ENCODE measurements at places on chromosomes 5 and 9.

DNA sequence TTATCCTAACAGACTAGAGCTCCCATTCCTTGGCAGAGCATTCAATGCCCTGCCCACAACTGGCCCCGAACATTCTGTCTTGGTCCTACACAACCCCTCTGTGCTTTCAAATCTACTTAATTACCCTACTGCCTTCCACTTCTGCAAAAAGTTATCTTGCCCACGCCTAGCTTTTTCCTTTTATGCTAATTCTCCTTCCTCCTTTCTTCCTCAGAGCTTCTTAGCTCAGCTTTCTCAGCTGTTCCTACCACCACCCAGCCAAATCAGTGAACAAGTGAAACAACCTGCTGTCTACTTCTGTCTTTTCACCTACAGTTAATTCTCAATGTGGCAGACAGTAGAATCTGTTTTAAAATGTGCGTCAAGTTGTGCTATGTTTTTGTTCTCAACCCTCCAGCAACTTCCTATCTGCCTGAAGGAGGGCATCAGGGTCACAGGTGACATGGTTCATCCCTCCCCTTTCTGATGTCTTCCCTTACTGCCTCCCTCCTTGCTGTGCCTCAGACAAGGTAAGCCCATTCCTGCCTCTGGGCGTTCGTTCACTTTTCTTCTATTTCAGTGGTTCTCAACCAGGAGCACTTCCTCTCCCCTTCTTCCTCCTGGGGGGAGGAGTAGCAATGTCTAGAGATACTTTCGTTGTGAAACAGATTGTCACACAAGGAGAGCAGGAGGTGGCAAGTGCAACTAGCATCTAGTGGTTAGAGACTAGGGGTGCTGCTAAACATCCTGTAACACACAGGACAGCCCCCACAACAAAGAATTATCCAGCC, 1.3 kb upstream of the REEP5 start:
- no peak for DNase-seq

GRCh38 chr9:83200531-83200930, 137.6 kb upstream of the RASEF start:
- no peak for DNase-seq

DNA sequence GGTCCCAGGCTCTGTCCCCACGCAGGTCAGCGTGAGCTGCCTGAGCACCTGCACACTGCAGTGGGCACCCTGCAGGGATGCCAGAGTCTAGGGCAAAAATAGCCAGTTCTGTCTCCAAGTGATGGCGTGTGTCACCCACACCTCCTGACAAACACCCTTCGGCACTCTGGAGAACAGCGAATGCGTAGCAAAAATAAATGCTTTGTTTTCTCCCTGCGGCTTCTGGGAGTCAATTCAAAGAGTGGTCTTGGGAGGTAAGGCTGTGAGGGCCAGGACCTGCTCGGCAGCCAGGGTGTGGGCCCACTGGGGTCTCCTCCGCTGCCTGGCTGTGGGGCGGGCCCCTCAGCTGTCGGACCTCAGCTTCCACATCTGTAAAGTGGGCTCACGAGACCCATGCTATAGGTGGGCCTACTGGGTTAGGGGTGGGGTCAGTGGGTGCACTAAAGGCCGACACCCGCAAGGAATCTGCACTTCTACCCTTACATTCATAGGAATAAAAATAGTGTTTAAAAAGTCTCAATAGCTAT, 37.4 kb downstream of the RASGEF1C start:
- DNase-seq, result no peak

- peak; percentile 68 for DNase-seq
Measured at GRCh38 chr9:114735704-114736103, 53.7 kb upstream of the TEX48 start.

DNA sequence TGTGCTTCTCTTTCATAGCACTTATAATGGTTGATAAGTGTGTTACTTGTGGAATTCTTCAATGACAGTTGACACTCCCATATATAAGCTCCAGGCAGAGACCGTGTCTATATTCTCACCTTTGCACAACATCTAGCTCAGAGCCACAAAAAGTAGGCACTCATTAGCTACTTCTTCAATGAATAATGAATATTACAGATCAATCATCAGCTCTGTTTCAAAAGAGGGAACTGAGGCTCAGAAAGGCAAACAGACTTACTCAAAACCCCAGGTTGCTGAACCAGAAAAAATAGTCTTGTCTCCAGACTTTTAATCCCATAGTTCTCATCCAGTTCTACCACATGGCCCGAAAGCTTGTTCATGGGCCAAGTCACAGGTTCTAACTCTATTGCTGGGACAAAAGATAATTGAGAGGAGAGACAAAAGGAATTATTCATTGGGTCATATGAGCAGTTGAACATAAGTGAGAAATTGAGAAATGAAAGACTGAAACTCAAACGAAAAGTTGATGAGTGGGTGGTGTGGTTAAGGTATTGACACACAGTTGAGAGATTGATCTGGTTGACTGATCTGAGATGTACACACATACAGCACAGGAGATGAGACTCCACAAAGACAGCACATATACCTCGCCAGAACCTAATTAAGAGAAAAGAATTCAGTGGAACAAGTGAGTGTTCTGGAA, 381.6 kb downstream of the EFNA5 start:
- no peak for DNase-seq

GRCh38 chr9:89071591-89071990, 80.3 kb downstream of the S1PR3 start:
- no peak for DNase-seq

- no peak for DNase-seq
Measured at GRCh38 chr9:98558575-98558974, 150.2 kb downstream of the GABBR2 start.

DNA sequence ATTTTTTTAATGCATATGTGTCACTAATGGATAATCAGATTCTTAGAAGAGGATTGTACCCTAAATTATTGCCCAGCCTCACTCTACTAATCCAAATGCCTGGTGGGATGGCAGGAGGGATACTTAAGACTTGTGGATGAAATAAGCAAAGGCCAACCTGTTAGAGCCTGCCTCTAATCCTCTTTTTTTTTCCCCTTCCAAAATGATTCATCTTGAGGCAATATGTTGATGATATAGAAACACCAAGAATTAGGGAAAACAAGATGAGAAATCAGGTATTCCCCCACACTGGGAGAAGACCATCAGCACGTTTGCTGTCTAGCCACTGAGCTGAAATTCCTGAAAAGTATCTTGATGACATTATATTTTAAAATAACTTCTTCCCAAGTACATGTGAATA, 52.0 kb downstream of the RFK start:
- DNase-seq, result no peak

DNA sequence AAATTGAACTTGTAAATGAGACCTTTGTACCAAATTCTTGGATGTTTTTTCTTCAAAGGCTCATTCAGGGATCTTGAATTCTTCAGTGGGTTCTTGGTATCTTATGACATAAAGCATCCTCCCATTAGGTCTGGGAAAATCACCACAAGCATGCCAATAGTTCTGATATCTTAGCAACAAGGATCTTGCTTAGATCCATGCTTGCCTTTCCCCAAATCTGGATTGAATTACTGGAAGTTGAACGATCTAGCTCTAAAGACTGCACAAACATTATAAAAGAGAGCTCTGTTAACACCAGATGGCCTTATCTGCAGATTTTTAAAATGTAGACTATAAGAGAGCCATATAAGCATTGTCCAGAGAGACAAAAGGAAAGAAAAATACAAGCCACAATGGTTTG, 266.3 kb downstream of the RAB3C start:
- no peak for DNase-seq

GRCh38 chr5:43007911-43008362, 32.2 kb downstream of the ANXA2R start:
- peak; percentile 85 for DNase-seq

- no peak for DNase-seq
Measured at GRCh38 chr5:135635451-135635850, 56.7 kb upstream of the CXCL14 start.

- DNase-seq, result no peak
Measured at GRCh38 chr9:113176803-113177202, 26.0 kb downstream of the SLC31A2 start.

DNA sequence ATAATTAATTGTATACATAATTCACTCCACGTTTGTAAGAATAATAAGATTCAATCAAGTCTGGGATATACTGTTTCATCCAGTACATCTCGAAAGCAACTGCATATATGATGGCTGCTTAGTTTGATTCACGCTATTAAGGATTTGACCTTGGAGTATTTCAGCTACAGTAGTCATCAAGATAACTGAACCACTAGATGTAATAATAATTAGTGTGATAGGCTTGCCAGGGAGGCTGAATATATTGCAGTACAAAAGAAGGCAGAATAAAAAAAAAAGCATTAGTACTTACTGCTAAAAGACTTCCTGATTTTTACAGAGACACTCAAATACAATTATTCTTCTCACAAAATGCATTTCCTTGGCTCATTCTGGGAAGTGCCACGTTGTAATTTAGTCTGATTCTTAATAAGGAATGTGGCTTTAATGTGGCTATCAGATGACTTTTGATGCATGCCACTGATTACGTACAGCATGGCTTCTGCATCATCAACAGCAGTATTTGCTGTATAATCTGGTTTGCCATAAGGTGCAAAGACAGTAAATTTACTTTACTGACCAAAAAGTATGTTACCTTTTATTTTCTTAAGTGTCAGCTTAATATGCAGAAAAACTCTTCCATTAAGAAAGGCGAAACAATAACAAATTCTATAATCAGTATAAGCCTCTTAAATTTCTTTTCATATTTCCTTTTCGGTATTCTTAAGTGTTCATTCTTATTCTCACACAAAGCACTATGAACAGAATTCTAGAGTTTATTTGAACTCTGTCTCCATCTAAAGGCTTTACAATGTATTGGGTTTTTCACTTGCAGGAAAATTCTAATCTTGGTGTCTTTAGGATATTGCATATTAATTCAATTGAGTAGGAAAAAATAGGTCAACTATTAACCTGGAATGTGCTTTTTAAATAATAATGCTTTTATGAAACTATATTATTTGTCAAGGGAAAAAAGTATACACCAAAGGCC, 166.4 kb downstream of the SLF1 start:
- DNase-seq, result no peak

DNA sequence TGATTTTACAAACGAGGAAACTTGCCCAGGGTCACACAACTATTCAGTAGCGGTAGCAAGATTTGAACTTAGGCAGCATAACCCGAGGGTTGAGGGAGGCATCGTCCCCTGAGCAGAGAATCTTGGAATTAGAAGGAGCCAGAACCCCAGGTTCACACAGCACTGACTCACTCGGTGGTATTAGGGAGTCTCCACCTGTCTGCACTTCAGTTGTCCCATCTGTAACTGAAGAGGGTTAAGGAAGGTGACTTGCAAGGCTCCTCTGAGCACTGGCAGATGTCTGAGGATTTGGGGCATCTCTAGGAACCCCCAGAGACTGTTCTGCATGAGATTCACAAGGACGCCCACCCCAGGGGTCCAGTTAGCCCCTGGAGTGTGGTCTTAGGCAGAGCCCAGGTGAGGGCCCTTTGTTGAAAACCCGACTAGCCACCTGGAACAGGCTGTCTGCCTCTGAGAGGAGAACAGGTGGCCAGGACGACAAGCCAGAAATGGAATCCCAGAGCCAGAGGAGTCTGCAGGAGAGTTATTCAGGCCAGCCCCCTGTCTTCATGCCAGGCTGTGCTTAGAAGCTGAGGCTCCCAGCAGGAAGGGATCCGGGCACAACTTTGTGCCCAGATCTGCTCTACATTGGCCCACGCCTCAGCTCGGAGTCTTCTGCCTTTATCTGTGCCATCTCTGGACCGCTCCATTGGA, 50.0 kb upstream of the ORM1 start:
- DNase-seq, result no peak

DNA sequence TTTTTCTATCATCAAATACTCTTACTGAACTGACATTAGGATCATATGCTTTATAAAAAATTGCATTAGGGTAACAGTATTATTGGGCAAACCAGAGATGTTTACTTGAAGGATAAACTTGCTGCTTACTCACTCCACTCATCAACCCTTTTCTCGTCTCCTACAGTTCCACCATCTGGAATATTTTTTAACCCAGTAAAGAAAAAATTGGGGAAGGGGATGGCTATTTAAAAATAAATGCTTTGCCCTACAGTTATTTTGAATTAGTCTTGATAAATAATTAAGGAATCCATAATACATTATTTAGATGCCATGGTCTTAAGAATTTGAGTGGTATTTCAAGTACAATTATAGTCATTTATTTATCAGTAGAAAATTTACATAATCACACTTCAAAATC, 225.8 kb downstream of the MEF2C start:
- no peak for DNase-seq

GRCh38 chr5:153797484-153797883, 241.2 kb downstream of the FAM114A2 start:
- no peak for DNase-seq

DNA sequence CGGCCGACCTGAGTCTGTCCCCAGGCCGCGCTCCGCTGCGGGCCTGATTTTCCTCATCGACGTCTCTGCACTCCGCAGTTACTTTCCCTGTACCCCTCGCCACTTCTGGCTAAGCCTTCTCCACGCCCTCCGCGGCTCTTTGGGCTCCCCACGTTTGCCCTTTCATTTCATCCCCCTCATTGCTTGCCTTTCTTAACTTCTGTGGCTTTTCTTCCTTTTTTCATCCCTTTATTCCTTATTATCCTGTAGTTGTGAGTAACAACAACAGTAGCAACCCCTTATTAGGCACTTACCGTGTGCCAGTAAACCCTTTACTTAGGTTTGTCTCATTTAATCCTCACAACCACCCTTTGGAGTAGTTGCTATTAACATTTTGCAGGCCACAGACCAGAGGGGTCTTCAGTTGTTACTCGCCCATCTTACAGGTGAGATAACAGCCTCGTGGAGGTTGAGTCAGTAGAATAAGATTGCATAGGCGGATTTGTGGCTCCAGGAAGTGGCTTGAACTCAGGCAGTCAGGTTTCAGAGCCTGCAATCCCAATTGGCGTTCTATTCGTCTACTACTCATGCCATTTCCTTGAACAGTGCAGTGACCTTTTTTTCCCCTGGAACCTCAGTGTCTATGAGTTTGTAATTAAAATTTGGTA, 724 bp downstream of the TCERG1 start:
- peak; percentile 44 for DNase-seq

GRCh38 chr5:59698207-59699178, 195.0 kb downstream of the PDE4D start:
- no peak for DNase-seq

DNA sequence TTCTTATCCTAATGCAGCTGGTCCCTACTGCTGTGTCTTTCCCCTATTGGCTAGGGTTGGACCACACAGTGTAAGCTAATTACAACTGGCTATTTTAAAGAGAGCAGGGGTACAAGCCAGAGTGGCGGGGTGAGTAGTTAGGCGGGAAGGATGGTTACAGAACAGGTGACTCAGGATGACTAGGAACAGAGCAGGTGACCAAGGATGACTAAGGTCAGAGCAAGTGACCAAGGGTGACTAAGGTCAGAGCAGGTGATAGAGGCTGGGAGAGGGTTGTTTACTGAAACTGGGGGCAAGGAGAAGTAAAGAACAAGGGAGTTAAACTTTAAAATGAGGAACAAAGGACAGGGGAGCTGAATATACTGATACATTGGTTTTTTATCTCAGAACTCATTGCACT, 125.4 kb downstream of the PTTG1 start:
- DNase-seq, result no peak

DNA sequence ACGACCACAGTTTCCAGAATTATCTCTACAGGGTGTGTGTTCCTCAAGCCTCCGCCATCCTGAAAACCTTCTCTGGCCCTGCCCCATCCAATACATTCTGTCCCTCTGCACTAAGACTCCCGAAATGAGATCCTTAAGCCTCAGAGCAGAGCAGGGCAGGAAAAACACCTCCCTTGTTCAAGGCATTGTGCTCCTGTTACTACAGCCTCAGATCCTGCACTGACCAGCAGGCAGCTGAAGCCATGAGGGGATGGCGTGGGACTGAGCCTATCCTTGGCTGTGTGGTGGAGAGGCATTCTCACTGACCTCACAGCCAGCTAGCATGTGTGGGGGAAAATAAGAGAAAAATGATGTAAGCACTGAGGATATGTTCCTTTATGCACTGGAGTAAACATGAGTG, 106.7 kb upstream of the PHYKPL start:
- DNase-seq, result no peak

All from fibroblast of villous mesenchyme (primary cell).